LoVo (cell line): ENCODE measurements at places on chromosomes 5 and 9.

DNA sequence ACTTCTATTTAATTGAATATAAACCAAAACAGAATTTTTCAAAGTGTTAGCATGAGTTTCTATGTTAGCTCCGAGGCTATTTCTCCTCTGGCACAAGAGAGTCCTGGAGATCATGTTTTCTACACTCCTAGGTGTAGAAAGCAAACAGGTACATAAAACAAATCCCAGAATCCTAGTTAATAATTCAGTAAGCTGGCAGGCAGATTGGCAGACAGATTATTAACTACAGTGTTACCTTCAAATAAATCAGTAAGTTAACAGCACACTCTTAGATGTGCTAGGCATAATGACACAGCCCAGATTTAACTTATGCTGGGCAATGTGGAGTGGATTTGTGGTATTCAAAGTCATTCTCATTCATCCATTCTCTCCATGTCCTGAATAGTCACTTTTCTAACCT, 282.8 kb upstream of the RPS23 start:
- DNase-seq, result no peak

- DNase-seq, result no peak
Observed at GRCh38 chr5:157915638-157916037, 56.7 kb upstream of the CLINT1 start.

GRCh38 chr5:1508659-1509290, 15.0 kb downstream of the LPCAT1 start:
- no peak for DNase-seq

DNA sequence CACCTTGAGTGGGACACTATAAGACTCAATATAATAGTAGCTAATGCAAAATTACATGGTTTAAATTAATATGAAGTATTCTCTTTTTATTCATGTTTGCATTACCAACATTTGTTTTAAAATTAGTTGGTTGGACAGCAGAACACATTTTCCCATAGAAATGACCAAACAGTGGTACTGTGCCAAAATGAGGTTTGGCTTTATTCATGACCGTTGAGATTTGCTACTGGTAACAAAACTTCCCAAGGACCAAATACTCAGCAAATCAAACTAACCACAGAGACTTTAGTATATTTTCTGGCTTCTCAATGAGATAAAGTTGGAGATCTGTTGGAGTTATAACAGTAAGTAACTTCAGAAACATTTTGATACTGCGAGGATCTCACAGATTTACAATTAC, 637.8 kb upstream of the MEF2C start:
- no peak for DNase-seq

- DNase-seq, result no peak
Observed at GRCh38 chr5:6592601-6593000, 40.2 kb downstream of the NSUN2 start.

- DNase-seq, result no peak
Observed at GRCh38 chr9:87206064-87206661, 258.9 kb upstream of the GAS1 start.

DNA sequence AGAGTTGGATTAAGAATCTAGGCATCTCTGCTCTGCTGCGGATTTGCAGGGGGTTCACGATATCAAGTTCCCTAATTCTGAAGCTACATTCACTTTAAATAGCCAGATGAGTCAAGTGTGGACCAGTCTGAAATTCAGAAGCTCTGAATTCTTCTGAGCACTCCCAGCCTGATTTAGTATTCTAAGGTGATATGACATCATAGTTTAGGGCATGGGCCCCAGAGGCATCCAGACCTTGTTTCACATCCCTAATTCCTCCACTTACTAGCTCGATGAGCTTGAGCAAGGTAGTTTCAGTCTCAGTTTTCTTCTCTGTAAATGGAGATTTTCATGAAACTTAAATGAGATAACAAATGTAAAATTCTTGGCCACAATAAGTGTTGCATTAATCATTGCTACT, 65.2 kb downstream of the TMEM167A start:
- no peak for DNase-seq

GRCh38 chr9:133199648-133200321, 9.3 kb downstream of the OBP2B start:
- DNase-seq, result no peak

DNA sequence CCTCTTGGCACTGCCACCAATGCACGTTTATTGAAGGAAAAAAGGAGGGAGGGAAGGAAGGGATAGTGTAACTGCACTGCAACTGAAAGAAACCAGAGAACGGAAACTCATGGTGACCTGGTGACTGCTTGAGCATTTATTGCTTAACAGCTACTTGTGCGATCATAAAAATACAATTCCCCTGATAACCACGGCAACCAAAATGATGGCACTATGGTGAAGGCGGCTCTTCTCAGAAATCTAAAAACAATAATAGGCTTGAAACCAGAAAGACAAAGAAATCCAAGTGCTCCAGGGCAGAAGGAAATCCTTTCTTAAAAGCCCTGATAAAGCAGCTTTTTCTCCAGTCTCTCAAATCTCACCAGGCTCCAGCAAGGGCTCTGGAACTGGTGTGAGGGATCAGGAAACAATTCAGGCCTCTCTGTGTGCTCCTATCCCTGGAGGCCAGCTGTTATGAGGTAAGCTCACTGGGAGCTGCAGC, 1.9 kb downstream of the FBXO10 start:
- DNase-seq, result no peak

DNA sequence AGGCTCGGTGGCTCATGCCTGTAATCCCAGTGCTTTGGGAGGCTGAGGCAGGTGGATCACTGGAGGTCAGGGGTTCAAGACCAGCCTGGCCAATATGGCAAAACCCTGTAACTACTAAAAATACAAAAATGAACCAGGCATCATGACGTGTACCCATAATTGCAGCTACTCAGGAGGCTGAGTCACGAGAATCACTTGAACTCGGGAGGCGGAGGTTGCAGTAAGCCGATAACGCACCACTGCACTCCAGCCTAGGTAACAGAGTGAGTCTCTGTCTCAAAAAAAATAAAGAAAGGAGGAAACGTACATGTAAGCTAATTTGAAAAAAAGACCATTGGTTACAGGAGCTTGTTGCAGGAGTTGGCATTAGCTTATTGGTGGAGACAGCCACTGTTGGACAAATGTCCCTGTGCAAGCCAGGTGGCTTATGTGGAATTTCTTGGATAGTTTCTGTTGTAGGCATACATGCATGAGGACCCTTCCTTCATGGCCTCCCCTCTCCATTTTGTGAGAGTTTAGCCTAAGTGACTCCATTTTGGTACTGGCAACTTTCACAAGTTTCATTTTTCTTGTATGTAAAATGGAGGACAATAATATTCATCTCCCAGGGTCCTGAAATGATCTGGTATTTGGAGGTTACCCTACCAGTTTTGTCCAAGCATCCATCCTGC, 16.8 kb upstream of the RAB14 start:
- no peak for DNase-seq

DNA sequence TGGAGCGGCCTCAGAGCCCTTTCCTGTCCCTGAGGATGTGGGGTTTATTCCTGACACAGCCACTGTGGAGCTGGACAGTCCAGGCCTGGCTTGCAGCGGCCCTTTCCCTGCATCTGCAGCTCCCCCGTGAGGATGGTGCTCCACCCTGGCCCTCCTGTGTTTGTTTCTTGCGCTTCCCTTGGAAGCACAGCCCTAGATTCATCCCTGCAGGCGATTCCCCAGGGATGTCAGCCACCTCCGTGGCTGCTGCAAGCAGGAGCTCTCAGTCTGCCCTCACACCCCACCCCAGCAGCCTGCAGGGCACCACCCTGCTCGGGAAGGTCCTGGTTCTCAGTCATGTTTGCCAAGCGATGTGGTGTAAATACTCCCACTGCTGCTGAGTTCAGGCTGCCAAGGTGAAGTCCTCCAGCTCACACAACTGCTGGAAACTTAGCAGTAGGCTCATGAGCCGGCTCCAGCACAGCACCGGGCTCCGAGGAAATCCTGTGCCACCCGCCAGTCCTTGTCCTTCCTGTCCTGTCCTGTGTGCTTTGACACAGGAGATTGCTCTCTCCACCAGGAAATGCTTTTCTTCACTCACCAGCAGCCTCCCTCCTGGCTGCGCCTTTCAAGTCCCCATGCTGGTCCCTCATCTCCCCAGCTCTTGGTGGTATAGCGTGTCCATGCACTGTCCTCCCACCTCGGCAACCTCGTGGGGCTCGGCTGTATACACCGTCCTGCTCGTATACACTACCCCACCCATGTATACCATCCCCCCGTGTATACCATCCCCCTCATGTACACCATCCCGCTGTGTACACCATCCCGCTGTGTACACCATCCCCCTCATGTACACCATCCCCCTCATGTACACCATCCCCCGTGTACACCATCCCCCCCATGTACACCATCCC, 16.2 kb downstream of the ROPN1L start:
- DNase-seq, result no peak

GRCh38 chr9:130989891-130990290, 19.1 kb upstream of the LAMC3 start:
- DNase-seq, result no peak

DNA sequence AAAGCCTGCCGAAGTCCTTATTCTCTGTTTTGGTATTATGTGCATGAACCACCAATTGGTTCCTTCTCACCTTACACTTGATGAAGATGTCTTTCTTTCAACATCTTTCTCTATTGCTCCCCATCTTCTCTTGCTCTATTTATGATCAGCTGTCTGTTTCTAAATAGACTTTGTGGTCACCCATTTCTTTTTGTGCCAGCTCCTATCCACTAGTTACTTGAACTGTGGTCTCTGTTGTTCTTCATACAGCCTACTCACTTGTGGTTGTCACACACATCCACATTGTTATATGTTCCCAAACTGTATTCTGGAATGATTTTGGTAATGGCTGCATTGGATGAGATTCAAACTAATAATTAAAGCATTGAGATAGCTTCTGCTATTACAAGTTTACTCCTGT, 11.4 kb downstream of the VCAN start:
- DNase-seq, result no peak

- peak; percentile 22 for DNase-seq
Observed at GRCh38 chr5:172453986-172454357, 353 bp downstream of the SH3PXD2B start.

GRCh38 chr9:93346231-93347112, 105.0 kb upstream of the FAM120A start:
- DNase-seq, result no peak

GRCh38 chr5:137672881-137673280, 63.0 kb downstream of the KLHL3 start:
- no peak for DNase-seq

GRCh38 chr9:69078581-69078980, 43.0 kb downstream of the FXN start:
- no peak for DNase-seq

DNA sequence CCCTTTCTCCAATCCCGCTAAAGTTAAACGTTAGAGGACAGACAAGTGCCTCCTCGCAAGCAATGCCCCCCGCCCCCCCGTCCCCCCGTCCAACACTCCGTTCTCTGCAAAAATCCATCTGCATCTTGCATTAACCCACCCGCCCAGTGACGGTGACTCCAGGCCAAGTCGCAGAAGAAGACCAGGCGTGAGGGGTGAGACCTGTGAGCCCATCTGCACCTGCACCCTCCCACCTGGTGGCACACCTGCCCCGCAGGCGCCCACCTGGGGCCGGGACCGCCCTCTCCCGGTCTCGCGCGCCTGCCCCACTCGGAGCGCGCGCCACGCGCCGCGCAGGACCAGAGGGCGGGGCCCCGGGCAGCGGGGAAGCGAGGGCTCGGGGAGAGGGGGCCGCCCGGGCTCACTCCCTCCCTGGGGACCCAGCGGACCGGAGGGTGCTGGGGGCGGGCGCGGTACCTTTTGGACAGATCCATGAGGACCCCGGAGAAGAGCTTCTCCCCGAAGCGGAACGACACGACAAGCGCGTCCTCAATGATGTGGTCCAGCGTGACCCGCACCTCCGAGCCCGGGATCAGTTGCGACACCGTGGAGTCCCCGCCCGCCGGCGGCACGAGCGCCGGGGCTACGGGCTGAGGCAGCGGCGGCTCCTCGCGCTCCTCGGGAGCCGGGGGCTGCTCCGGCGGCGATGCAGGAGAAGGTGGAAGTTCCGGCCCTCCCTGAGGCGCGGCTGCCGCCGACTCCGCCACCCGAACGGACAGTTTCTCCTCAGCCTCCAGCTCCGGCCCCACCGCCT, 705 bp downstream of the PWWP2A start:
- peak; percentile 24 for DNase-seq

DNA sequence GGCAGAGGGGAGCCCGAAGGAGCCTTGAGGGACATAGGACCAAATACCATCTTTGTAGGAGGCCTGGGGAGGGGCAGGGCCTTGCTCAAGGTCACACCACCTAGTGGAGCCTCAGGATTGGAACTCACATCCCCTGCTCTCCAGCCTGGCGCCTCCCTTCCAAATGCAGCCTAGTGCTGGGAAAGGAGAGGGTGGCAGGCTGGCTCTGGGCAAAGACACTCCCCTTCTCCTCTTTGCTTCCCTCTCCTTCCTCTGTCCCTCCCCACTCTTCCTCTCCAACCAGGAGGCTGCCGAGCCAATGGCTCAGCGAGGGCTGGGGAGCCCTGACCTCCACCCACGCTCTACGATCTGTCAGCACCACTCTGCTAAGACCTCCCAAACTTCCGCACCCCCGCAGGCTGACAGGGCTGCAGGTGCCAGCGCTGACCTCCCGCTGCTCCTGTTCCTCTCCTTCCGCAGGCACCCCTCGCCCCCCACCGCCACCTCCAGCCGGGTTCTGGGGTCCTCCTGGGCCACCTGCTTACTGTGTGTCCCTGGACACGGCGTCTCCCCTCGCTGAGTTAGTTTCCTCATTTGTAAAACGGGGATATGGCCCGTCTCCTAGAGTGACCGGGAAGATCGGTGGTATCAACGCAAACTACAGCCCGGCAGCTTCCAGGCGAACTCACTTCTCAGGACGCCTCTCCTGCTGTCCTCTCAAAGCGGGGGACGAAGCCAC, 52.9 kb downstream of the C9orf50 start:
- DNase-seq, result no peak

- DNase-seq, result no peak
Observed at GRCh38 chr5:78236046-78236445, 58.5 kb downstream of the AP3B1 start.

GRCh38 chr9:83283528-83283927, 220.6 kb upstream of the RASEF start:
- DNase-seq, result no peak

- DNase-seq, result no peak
Observed at GRCh38 chr5:9888501-9888901, 258.4 kb upstream of the TAS2R1 start.

- no peak for DNase-seq
Observed at GRCh38 chr5:30752015-30752414, 441.5 kb upstream of the CDH6 start.

GRCh38 chr5:66796305-66797292, 200.4 kb downstream of the MAST4 start:
- no peak for DNase-seq

DNA sequence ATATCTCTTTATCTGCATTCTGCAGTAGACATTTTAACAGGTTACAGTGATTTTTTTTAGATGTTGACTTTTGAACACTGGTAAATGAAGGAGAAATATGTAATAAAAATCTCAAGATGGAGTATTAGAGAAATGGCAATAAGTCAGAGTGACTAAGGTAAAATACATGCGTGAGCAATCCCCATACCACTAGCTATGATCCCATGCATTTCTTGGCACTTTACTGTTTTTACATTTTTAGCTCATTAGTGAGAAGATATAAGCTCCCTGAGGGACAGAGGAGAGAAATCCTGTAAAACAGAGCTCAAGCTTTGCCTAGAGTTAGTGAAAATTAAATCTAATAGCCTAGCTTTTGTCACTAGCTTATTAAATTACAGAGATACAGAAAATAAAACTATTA, 181.9 kb upstream of the TRPM3 start:
- no peak for DNase-seq
